ENCODE measurements at places on chromosomes 6 and 20. TPM values are rescaled to one million over a fixed set of nuclear protein-coding genes. Genes with fewer than 3 reads are reported as not detected.
A peak's percentile ranks its signal among the peaks of the same experiment; 100 is the strongest.

- no peak for DNase-seq
These were observed 338 bp downstream of the E2F3 start for GRCh38 chr6:20402092-20402341.

DNA sequence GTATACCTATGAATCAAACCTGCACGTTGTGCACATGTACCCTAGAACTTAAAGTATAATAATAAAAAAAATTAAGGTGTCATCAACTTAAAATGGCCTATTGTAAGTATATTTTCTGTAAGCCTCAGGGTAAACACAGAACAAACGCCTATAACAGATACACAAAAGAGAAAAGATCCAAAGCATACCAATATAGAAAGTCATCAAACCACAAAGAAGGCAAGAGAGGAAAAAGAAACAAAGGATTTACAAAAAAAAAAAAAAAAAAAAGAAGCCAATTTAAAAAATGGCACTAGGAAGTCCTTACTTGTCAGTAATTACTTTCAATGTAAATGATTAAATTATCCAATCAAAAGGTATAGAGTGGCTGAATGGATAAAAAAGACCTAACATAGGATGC, 24.6 kb upstream of the ASF1A start:
- no peak for DNase-seq

DNA sequence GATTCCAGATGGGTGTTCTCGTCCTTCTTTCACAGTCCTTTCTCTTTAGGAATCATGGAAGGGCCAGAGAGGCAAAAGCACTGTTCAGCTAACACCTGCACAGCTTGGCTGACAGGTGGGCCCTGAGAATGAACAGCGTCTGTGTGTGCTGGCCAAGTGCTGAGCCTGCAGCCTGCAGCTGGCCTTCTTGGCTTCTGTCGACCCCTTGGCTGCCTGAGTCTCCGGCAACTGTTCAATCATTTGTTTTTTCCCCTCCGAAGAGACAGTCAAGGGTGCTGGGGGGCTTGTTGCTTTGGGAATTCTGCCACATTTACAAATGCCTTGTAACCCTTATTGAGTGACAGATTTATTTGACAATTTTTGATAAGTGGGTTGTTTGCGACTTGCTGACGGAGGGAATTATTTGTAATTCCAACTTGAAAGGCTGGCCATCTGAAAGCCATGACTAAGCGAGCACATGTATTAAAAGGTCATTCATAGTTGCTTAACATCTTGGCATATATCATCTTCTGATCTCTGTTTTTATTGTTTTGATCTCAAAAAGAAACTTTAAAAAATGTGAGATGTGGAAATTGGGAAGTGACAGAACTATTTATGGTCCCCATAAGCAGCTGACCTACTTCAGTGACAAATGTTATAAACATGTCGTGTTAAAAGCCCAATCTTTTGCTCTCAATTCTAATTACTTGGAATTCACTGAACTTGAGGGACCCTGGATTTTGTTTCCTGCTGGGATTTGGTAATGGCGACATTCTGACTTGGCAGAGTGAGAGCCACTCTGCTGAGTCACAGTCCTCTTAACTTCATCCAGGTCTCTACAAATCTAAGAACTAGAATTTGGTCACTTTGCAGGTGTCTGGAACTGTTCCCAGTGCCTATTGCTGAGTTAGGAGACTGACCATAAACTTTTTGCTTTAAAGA, 41.9 kb upstream of the FERMT1 start:
- no peak for DNase-seq

GRCh38 chr6:127554435-127555006, 22.5 kb upstream of the C6orf58 start:
- DNase-seq = peak; percentile 21

GRCh38 chr6:51934098-51934497, 153.3 kb downstream of the PKHD1 start:
- DNase-seq = no peak

DNA sequence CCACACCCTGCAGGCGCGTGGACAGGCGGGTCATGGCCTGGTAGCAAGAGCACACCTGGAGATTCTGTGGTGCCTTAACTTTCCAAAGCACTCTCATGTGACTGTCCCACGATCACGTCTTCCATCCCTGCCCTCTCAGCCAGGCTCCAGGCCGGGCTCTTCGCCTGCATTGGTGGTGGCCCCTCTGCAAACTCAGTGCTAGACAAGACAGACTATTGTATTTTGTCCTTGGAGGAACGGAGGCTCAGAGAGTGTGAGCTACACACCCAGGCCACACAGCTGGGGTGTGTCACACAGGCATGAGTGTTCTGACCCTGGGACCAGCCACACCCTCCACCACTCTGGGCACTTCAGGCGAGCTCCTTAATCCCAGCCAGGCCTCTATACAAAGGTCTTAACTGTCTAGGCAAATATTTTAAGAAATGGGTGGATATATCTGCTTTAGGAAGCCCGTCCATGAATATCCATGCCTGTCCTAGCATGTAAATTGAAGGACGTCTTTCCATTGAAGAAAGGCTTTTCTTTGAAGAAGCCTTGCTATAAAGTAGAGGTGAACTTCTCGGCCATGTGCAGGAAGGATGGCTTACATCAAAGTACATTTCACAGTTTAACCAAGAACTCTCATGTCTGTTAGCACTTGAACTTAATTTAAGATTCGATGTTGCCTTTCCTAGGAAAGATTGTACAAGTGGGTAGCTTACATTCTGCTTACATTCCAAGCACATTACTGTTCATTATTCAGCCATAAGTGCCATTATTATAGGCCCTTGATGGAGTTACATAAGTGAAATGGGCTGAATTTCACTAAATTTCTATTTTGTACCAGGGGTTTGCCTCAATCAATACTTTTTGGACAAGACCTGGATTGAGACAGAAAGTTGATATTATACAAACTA, 263.9 kb downstream of the DLL1 start:
- DNase-seq = no peak

- DNase-seq = no peak
These were observed 9.6 kb downstream of the C20orf203 start for GRCh38 chr20:32664012-32664677.

- no peak for DNase-seq
These were observed 2.8 kb upstream of the AGPAT4 start for GRCh38 chr6:161276605-161277155.

- no peak for DNase-seq
These were observed 1157.7 kb upstream of the MAP3K7 start for GRCh38 chr6:91744566-91744965.

GRCh38 chr20:8766868-8767390, 302.0 kb upstream of the PLCB4 start:
- DNase-seq = no peak

DNA sequence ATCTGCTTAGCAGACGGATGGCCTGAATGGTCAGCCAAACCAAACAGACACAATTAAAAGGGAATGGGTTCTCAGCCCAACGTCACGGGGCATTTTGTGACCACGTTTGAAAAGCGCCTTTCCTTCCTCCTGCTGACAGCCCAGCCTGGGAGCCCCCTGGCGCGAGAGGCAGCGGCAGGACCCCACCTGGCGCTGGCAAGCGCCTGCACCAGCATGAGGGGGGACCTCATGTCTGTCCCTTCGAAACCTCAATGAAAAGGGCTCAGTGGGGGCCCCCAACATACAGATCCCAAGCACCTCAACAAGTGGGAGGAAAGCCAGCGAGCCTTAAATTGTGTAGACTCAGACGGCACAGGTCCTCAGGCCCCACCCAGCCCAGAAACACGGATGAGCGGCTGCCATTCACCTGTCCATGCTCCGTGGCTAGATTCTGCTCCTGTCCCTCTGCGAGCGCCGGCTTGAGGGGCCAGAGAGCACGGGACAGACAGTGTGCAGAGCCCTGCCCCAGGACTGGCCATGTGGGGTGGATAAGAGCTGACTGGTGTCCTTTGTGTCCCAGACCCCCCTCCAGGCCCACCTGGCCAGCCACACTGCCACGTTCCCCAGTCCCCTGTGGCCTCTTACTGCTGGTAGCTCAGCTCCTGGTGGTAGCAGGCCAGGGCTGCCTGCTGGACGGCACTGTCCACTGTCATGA, 87.6 kb downstream of the NINL start:
- no peak for DNase-seq

DNA sequence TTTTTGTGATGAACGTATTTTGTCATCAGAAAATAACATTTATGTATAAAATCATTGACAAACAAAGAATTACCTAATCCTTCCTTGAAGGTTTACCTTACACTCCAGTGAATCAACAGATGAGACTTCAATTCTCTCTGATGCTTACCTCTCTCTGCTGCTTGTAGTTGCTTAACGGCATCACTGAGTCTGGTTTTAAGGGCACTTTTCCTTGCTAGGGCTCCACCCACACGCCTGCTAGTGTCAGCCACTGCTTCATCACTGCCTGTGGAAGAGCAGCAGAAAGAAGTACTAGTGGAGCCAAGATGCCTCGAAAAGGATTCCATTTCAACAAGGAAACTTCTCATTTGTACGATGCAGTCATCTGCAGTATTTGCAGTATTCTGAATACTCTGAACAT, 63.0 kb downstream of the FAM229B start:
- no peak for DNase-seq

Gene POM121L2
- not detected for total RNA-seq

DNA sequence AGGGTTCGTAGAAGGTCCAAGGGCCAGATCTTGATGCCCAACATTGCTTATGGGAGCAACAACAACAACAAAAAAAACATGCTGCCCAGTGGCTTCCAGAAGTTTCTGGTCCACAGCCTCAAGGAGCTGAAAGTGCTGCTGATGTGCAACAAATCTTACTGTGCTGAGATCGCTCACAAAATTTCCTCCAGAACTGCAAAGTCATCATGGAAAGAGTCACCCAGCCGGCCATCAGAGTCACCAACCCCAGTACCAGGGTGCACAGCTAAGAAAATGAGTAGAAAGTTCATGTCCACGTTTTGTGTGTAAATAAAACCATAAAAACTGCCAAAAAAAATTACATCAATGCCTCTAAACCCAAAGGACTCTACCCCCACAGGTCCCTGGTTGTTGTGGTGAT, 3.8 kb downstream of the HLA-DPB1 start:
- no peak for DNase-seq

- no peak for DNase-seq
These were observed 103.2 kb downstream of the ARMC2 start for GRCh38 chr6:108951351-108951953.

Gene SAMD3
- 4.6 TPM for total RNA-seq

DNA sequence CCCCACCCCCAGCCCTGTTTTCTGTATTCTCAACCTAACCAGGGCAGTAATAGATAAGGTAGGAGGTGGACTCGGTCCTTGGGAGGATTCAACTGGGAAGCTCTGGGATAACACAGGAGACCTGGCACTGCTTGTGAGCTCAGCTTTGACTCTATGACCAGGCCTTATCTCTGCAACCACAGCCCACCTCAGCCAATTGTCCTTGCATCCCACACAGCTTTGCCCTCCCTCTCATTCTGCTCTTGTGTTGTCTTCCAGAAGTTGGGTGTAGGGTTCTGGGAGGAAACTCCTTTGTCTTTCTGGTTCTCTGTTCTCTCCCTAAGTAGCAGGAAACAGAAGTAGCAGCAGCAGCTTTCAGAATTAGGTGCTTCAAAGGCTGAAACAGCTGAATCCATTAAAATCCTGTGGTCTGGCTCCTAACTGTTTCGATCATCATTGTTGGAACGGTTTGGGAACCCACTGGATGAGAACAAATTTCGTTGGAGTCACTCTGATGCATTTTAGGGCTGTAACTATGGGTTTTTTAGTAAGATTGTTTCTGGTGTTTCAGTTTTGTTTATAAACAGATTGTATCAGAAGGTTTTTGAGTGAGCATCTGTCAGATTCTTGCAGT, 32.4 kb upstream of the SNX9 start:
- no peak for DNase-seq

Gene TULP1
- not detected for total RNA-seq

Measured in activated T-cell treated with anti-CD3 and anti-CD28 coated beads, Interleukin-2, amount 50 U/mL, for 72 hours (primary cell).